ENCODE measurements at places on chromosomes 1 and 21.

- no peak for DNase-seq
These were observed 225.2 kb downstream of the LTN1 start for GRCh38 chr21:28767523-28767922.

DNA sequence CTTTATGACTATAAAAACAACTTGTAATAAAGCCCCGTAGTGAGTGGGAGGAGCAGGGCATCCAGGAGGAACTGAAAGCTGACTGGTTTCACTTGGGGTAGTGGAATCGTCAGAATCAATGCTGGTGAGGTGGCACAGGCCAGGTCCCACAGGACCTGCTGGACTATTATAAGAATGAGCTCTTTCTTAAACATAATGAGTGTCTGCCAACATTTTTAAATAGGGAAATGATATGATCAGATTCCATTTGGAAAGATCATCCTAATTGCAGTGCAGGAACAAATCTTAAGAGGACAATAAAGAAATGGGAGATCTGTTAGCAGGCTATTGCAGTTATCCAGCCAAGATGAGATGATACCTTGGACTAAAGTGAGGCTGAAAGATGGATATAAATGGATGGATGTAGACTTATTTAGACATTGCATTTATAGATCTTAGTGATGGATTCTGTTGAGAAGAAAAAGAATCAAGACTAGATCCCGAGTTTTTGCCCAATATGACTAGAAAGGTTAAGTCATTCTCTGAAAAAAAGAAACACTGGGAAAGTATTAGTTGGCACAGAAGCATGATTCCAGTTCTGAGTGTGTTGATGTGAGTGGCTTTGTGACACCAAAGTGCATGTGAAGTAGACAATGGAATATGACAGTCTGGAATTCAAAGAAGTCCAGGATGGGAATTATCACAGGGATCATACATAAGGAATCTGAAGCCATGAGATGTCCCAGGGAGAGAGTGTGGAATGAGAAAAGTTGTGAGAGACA is 153.3 kb upstream of the SGIP1 start:
- DNase-seq: no peak

GRCh38 chr1:45456531-45456930 is 34.4 kb downstream of the TESK2 start:
- no peak for DNase-seq

DNA sequence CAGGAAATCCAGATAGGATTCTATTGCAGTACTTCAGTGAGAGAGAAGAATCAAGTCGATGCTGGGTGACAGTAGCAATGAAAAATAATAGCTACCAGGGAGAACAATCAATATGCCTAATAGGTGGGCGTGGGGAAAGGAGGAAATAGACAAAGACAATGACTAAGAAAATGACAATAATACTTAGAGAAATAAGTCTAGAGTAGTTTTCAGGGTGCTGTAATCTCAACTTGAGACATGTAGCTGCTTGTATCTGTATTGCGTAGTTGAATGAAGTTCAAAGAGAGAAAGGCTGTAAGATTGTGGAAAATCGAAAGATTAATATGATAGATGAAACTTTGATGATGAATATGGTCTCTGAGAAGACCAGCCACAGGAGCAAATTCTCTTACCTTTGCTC is 2.6 kb downstream of the STXBP3 start:
- DNase-seq: no peak

DNA sequence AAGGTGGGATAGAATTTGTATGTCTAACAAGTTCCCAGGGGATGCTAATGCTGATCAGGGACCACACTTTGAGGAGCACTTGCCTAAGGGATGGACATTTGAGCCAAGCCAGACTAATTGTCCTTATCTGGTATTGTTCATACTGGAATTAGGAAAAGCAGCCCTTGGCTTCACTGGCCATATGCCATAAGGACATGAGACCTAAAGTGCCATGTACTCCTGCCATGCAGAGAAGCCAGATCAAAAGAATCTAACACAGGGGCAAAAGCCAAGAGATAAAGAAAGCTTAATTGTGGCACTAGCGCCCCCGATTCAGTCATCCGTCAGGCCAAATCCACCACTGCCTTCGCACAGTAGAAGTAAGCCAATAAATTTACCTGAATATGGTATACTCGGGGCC is 45.7 kb downstream of the RNF11 start:
- DNase-seq: no peak

All from fibroblast of skin of back (primary cell).